SK-N-SH (cell line): ENCODE measurements at places on chromosomes 5 and 9. TPM values are rescaled to one million over a fixed set of nuclear protein-coding genes. Genes with fewer than 3 reads are reported as not detected.

IFNA13 gene
- not detected in 2 replicates for polyA plus RNA-seq

DNA sequence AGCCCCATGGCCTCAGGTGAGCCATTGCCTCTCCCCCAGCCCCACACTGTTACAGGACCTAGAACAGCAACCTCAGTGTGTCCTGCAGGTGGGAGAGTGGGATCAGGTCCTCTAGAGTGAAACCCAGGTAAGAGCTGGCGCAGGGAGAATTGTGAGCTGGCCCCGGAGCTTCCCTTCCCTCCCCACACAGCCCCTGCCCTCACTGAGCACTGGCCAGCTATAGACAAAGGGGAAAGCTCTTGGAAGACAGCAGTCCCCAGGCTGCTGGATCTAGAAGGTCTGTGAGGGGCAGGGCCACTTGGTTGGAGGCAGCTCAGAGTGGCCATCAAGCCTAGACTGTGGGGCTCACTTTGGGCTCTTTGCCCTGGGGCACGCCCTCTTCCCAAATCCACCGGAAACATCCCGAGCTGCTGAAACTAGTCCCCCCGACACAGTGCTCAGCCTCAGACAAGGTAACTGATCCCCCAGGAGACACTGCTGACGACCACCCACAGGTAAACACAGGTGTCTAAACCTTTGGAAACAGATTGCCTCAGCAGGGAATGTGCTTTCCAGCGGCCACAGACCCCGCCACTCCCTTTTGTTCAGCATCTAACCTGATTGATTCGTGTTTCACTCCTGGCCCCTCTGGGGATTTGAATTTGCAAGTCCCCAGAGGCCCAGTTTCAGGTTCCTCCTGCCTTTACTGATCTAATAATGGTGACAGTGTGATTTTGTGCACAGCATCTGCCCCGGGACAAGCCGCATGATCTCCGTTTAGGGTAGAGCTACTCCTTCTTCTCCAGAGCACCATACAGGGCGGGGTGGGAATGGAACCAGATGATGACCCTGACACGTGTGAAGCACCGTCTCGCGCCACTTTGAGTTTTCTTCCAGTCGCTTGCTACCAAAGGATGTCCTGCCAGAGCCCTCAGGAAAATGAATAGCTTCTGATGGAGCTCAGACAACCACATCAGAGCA is 42.2 kb upstream of the ADAMTS2 start:
- no peak for DNase-seq
- no peaks in the 10 kb centered on the region for H3K4me1 ChIP-seq
- no peaks in the 10 kb centered on the region for H3K36me3 ChIP-seq
- H3K27ac ChIP-seq = no peak overlapping the region

FAM153A gene
- not detected in 2 replicates for polyA plus RNA-seq

OR13C5 gene
- not detected in 2 replicates for polyA plus RNA-seq

DRD1 gene
- 0.02 TPM in 1 of 2 replicates, not detected in the other for polyA plus RNA-seq

DNA sequence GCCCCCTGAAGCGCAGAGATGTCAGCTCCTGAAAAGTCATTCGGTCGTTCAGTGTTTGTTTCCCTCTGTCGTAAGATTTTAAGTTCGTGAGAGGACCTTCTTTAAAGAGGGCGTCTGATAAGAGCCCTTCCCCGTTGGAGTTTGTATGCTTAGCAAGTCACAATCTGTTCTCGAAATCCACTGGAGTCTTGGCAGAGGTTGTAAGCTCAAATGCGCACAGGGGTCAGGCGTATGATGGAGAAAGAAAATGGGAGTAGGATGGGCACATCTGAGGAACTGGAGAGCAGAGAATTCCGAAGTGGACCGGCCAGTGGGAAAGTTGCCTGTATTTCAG is 710 bp downstream of the HSD17B4 start:
- peak overlapping the region; percentile 93 for H3K4me3 ChIP-seq
- H3K4me1 ChIP-seq = peaks cover 3% of the 10 kb centered on the region
- DNase-seq = peak; percentile 36
- peaks cover 15% of the 10 kb centered on the region for H3K36me3 ChIP-seq
- no peaks in the 10 kb centered on the region for H3K27me3 ChIP-seq
- peak overlapping the region; percentile 91 for H3K27ac ChIP-seq

DNA sequence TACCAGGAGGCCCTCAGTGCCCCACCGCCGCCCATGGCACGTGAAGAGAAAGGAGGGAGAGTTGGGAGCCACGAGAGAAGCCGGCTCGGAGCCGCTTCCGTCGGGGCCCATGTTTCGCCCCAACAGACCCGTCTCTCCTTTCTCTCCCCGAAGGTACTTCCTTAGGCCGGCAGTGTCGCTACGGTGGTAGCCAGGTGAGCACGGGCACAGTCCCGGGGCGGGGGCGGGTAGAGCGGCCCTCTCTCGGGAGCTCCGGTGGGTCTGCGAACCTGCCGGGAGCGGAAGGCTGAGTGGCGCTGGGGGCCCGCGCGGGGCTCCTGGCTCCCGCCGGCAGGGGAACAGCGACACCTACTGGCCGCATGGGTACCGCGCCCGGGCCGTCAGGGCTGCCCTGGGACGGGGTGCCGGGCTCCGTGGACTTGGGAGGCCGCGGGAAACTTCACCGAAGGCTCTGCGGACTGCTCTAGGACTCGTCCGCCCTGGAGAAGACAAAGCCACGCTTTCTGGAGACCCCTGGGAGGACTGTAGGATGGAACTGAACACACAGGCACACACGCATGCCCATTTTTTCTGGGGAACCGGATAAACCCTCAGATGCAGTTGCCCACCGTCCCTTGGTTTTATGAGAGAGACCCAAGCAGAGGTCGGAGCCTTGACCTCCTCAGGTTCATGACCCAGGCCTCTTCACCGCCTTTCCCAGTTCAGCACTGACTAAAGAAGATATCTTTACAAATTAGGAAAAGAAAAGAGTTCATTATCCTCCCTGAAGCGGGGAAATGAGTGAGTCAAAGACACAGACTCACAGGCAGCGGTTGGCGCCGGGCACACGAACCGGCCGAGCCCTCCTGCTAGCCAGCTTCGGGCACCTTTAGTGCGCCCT is 202.5 kb downstream of the MEF2C start:
- H3K27ac ChIP-seq = no peak overlapping the region
- peaks cover 93% of the 10 kb centered on the region for H3K27me3 ChIP-seq
- peak; percentile 94 for DNase-seq

DNA sequence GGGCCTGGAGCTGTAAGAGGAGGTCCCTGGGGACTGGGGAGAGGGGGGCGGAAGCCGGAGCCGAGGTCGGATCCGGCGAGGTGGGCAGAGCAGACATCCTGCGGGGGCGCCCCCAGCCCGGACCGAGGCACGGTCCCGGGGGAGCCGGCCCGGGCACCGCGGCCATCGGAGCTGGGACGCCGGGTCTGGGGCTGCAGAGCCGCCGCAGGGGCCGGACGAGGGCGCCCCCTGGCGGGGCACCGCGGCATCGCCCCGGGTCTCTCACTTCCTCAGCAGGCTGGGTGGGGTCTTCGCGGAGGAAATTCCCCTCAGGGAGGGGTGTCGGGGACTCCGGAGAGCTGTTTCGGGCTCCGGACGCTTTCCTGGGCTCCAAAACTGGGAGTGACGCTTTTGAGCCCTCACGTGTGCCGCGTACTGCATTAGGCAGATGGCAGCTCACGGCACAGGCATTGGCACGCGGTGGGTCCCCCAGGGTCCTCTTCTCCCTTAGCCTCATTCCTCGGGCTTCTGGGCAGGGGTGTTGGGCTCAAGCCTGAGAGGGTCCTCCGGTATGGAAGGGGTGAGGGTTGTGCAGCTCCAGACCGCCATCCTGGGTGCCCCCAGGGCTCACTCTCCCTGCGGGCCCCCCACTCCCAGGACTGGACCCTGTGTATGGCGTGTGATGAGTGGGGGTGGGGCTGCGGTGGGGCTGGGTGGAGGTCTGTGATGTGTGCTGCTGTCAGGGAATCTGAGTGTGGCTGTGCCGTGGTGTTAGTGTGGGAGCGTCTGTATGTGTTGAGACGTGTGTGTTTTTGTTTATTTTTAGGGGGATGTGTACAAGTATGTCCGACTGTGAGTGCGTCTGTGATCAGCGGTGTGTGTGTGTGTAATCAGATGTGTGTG is 29.6 kb downstream of the LHX2 start:
- peak; percentile 93 for DNase-seq
- no peaks in the 10 kb centered on the region for H3K36me3 ChIP-seq

- H3K27ac ChIP-seq = no peak overlapping the region
- H3K36me3 ChIP-seq = no peaks in the 10 kb centered on the region
Observed at GRCh38 chr5:103772248-103772647, 209.7 kb upstream of the NUDT12 start.

- DNase-seq = no peak
- H3K27me3 ChIP-seq = no peaks in the 10 kb centered on the region
- H3K4me3 ChIP-seq = no peak overlapping the region
- no peaks in the 10 kb centered on the region for H3K36me3 ChIP-seq
Observed at GRCh38 chr5:169442403-169442874, 141.1 kb upstream of the SPDL1 start.

- no peak for DNase-seq
- H3K4me1 ChIP-seq = no peaks in the 10 kb centered on the region
- no peaks in the 10 kb centered on the region for H3K36me3 ChIP-seq
- no peak overlapping the region for H3K4me3 ChIP-seq
- H3K27ac ChIP-seq = no peak overlapping the region
Observed at GRCh38 chr5:175738602-175739133, 80.8 kb downstream of the HRH2 start.

NPR3 gene
- polyA plus RNA-seq = 35.8 and 49.7 TPM in 2 replicates

- H3K4me3 ChIP-seq = no peak overlapping the region
- DNase-seq = no peak
- no peaks in the 10 kb centered on the region for H3K27me3 ChIP-seq
Observed at GRCh38 chr5:39648848-39649227, 224.1 kb upstream of the DAB2 start.

GRCh38 chr9:81610740-81611107 is 78.6 kb downstream of the TLE1 start:
- H3K4me1 ChIP-seq = peaks cover 11% of the 10 kb centered on the region; the same call in 1 of the 2 replicates
- DNase-seq = no peak

- H3K27ac ChIP-seq = peak overlapping the region; percentile 86
- no peaks in the 10 kb centered on the region for H3K4me1 ChIP-seq
- no peaks in the 10 kb centered on the region for H3K36me3 ChIP-seq
- H3K4me3 ChIP-seq = no peak overlapping the region
Observed at GRCh38 chr5:96226941-96227552, 206.0 kb downstream of the PCSK1 start.

- no peak overlapping the region for H3K4me3 ChIP-seq
- peaks cover 45% of the 10 kb centered on the region for H3K36me3 ChIP-seq
- no peaks in the 10 kb centered on the region for H3K27me3 ChIP-seq
- H3K4me1 ChIP-seq = peaks cover 14% of the 10 kb centered on the region
Observed at GRCh38 chr9:124875501-124875900, 13.6 kb downstream of the ARPC5L start.

DNA sequence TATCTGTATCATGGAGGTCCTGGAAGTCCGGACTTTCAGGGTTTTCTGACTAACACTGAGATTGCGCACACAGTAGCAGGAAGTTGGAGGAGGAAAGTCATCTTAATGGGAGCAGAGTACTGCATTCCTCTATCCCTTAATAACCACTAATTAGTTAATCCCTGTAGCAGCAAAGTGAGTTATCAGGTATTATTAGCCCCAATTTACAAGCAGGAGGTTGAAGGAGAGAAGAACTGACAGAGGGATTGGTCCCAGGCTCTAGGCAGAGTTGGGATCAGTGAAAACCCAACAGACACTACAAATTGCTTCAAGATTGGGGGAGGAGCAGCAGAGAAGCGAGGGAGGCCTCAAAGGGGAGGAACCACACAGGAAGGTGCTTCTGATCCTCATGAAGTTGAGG is 74.5 kb upstream of the XPA start:
- no peak for DNase-seq
- H3K4me1 ChIP-seq = no peaks in the 10 kb centered on the region
- H3K27ac ChIP-seq = no peak overlapping the region
- H3K4me3 ChIP-seq = no peak overlapping the region
- H3K36me3 ChIP-seq = no peaks in the 10 kb centered on the region

TRPM3 gene
- not detected in 2 replicates for polyA plus RNA-seq

- peak; percentile 53 for DNase-seq
- H3K36me3 ChIP-seq = peaks cover 15% of the 10 kb centered on the region
- H3K27ac ChIP-seq = no peak overlapping the region
- peaks cover 71% of the 10 kb centered on the region for H3K4me1 ChIP-seq
- H3K27me3 ChIP-seq = no peaks in the 10 kb centered on the region
Observed at GRCh38 chr5:139686706-139687441, 38.7 kb downstream of the CXXC5 start.

DNA sequence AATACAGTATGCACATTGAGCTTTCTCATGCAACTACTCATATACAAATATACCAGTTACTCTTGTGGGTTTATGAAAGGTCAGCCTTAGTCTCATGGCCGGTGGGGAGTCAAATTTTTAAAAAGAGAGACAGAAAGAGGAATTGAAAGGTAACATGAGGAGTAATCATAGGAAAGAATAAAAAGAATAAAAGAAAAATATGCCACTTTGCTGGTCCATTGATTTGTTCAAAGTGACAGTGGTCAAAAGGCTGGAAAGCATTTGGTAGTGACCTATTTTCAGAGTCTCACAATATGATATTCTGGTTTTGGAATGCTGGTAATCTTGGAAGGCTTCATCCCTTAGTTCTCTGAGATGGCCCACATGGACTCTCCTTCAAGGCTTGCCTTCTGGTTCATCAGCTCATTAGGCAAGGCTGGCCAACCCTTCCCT is 67.0 kb downstream of the ZNF366 start:
- peak overlapping the region; percentile 68; the same call in 1 of the 2 replicates for H3K27ac ChIP-seq
- peaks cover 7% of the 10 kb centered on the region for H3K4me1 ChIP-seq
- no peaks in the 10 kb centered on the region for H3K36me3 ChIP-seq
- no peak overlapping the region for H3K4me3 ChIP-seq

GRCh38 chr5:43244823-43245565 is 53.0 kb downstream of the NIM1K start:
- H3K4me1 ChIP-seq = no peaks in the 10 kb centered on the region
- no peaks in the 10 kb centered on the region; the same call in 1 of the 2 replicates for H3K27me3 ChIP-seq
- no peak overlapping the region for H3K27ac ChIP-seq
- DNase-seq = no peak
- no peak overlapping the region for H3K4me3 ChIP-seq

CBY3 gene
- polyA plus RNA-seq = not detected in 2 replicates

DNA sequence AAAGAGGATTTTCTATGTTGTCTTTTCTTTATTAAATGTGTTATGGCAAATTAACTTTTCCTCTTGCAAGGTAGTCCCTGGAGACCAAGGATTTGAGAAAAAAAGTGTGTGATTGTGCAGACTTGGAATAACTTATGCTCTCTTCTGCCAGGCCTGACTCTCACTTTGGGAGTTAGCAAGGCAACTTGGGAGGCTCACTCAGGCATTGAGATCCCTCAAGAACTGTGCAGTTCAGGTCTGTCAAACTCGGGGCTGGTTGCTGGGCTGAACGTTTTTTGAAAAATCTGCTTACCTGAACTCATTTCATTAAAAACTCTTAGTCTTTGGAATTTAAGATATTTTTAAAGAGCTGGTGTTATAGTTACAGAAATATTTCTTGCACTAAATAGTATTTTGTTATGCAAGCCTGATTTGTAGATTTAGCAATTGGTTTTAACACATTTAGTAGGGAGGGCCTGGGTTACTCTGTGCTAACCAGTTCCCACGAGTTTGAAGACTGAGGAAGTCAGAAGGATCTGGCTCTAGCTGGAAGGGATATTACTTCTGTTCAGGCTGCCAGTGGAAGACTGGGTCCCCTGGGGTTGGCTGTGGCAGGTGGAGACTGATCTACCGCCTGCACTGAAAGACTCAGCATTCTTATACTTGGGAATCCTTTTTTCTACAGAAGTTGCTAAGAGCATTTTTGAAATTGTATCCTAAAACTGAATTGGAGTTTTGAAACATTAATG is 150.4 kb upstream of the PCSK5 start:
- H3K4me1 ChIP-seq = no peaks in the 10 kb centered on the region
- H3K36me3 ChIP-seq = no peaks in the 10 kb centered on the region
- no peak for DNase-seq
- H3K27ac ChIP-seq = no peak overlapping the region
- no peaks in the 10 kb centered on the region for H3K27me3 ChIP-seq
- H3K4me3 ChIP-seq = no peak overlapping the region
